ENCODE measurements at places on chromosomes 5 and 9.

DNA sequence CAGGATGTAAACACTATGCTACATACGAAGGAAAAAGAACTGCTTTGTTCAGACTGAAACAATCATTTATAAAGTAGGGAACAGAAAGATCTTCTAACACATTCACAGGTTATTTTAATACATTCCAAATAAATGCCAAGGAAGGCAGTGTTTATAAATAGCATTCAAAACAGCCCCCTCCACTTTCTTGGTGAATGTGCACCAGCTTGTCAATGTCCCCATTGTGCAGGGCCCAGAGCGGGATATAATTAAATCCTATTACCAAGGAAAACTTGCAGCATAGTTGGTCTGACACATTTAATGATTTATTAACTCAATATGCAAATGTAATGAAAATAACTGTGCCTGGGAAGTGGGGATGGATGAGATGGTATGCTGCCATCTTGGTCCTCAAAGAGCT lies 135.9 kb upstream of the RAD23B start:
- DNase-seq: no peak

- DNase-seq: peak; percentile 41
Measured at GRCh38 chr9:130912932-130913598, 16.5 kb upstream of the QRFP start.

DNA sequence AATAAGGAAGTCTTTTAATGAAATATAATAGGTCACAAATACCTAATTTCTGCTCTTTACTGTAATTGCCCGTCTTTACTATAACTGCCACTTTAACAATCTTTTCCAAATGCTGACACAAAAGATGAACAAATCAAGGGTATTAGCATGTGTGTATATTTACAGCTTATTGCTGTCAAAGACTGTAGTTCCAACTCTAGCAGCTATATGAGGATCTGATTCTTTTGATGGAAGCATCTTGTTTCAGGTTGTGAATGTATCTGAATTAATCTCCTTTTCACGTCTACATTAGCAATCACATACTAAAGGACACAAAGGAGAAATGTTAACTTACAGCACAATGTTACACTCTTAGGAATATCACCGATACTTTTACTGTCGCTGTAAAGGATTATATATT lies 27.9 kb downstream of the RFX3 start:
- no peak for DNase-seq

- DNase-seq: no peak
Measured at GRCh38 chr5:57768745-57769144, 286.1 kb upstream of the ACTBL2 start.

GRCh38 chr9:113957821-113958341 lies 81.8 kb downstream of the ZNF618 start:
- no peak for DNase-seq

- DNase-seq: no peak
Measured at GRCh38 chr5:61491861-61492260, 159.8 kb downstream of the ZSWIM6 start.

GRCh38 chr5:126780165-126780827 lies 3.4 kb downstream of the LMNB1 start:
- peak; percentile 61 for DNase-seq

- no peak for DNase-seq
Measured at GRCh38 chr5:154473581-154474283, 4.3 kb downstream of the HAND1 start.

DNA sequence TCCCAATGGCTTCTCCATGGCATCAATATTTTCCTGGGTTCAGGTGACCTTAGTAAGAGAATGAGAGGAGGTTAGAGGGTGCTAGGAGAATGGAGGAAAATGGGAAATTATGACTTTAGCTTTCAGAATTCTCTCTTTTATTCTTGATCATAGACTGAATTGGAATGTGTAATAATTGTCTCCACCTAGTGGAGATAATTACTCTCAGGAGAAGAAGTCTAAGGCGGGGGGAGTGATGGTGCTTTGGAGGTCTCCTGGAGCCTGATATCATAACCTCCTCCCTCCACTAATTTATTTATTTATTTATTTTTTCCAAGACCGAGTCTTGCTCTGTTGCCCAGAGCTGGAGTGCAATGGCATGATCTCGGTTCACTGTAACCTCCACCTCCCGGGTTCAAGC lies 221.3 kb downstream of the GRIA1 start:
- no peak for DNase-seq

GRCh38 chr5:122067390-122067789 lies 10.7 kb downstream of the LOX start:
- DNase-seq: no peak

DNA sequence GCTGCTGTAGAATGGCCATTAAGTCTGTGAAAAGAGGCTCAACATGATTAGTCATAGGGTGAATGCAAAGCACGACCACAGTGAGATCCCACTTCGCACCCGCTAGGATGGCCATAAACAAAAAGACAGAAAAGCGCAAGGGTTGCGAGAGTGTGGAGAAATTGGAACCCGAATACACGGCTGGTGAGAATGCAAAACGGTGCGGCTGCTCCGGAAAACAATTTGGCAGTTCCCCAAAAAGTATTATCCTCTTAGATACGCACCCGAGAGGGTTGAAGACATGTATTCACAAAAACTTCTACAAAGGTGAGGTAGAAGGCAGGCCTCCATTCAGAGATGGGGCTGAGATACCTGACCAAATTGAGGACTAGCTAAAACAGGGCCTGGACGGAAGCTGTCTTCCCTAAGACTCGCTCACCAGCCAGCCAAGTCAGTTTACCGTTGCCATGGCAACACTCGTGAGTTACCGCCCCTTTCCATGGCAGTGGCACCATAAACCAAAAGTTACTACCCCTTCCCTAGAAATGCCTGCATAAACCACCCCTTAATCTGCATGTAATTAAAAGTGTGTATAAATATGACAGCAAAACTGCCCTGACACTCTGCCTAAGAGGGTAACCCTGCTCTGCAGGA lies 726 bp upstream of the PSMB7 start:
- DNase-seq: no peak

DNA sequence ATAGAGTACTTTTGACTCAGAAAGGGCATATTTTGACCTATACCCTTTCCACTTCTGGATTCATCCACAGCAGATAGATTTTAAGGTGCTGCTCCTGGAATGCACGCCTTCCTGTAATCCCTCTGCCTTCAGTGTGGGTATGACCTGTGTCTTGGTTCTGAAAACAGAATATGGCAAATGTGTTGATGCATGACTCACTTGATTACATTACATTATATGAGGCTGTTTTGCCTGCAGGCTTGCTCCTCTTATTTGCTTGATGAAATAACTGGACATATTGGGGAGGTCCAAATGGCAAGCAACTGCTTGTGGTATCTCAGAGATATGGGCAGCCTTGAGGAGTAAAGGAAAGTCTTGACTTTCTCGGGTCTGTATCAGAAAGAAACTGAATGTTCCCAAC lies 468.6 kb downstream of the CDH18 start:
- DNase-seq: no peak

DNA sequence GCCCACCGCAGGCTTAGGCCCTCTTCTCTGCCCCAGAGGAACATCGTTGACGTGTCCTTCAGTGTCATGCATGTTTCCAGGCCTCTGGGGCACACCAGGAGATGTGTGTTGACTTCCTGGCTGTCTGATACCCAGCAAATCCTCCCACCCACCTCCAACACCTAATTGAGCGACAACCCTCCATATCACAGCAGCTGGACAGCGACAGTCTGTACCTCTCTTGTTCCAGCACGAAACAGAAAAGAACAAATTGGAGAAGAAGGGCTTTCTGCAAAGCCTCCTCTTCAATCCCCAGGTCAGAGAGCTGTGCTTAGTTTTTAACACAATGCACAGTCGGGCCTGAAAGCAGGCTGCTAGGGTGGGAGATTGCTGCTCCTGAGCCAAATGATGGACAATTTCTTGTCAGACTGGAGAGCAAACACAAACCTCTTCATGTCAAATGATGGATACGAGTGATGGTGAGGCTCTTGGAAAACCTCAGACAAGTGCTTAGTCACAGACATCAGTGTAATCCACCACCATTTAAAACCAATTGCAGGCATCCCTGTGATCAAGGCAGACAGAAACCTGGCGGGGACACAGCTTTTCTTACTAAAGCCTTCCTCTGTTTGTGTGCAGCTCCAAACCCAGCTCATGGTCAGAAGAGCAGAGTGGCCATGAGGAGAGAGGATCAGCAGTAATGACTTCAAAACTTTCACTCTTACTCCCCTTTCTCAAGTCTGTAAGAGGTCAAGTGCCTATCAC lies 110.6 kb downstream of the EBF1 start:
- DNase-seq: no peak

DNA sequence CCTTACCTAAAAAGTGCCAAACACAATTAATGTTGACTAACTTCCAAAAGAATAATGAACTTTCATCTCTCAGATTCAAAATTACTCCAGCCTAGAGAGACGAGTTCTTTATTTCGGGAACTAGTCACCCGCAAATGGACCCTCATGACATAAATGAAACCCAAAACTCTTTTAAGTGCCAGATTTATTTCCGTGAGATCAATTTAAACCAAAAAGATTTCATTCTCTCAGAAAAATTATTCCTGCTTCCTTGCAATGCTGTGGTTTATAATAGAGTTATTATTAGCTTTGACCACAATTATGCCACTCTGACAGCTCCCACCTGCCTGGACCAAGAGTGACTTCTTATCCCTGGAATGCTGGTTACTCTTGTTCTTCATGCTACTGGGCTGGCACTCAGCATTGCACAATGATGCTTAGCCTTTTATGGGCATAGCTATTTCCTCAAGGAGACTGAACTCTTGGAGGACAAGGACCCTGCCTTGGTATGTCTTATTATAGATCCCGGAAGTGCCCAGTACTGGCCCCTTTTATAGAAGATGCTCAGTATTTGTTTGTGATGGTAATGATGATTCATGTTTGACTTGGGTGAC lies 183.5 kb downstream of the SNX18 start:
- peak; percentile 40 for DNase-seq

GRCh38 chr5:131281133-131281867 lies 17.4 kb downstream of the CDC42SE2 start:
- no peak for DNase-seq

DNA sequence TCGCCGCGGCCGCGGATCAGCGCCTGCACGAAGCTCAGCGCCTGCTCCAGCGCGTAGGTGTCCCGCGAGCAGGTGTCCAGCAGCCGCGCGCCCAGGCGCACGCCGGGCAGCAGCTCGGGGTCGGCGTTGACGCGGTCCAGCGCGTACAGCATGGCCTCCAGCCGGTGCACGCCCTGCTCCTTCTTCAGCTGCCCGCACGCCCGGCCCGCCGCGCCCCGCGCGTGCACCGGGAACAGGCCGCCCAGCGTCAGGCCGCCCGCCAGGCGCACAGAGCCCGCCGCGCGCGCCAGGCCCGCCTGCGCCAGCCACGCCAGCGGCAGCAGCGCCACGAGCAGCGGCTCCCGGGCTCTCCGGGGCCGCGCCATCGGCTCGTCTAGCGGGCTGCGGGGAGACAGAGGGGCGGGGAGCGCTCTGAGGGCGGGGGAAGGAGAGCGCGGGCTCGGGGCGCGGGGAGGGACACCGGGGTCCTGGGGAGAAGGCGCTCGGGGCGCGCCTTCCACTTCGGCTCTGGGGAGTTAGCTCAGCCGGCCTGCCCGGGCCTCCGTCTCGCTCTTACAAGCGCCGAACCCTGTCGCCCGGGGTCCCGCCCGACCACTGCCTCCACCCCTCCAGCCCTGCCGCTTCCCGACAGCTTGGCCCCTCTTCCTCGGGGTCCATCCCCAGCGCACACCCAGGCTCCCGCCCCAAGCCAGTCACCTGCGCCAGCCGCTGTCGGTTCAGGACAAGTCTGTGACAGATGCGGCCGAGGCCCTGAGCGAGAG lies at the start of gene GRM6:
GRM6 (minus strand) TSS at position 741 of the 761 bp plus-strand sequence; CDS start at position 365, 376 bp downstream.
- no peak for DNase-seq

DNA sequence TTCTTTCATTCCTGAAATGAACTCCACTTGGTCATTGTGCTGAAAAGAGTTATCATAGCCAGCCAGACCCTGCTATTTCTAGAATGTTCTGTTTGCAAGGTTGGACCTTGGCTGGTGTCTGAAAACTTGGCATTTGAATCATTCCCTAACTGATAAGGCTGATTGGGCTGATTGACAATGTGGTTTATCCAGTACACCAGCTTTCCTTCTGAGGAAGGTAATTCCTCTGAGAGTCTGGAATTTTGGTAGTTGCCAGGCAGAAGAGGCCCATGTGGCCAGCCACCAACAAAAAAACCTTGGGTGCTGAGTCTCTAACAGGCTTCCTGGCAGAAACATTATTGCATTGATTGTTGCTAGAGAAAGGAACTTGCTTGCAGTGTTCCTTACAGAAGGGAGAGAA lies 15.3 kb downstream of the SEC61B start:
- DNase-seq: no peak

DNA sequence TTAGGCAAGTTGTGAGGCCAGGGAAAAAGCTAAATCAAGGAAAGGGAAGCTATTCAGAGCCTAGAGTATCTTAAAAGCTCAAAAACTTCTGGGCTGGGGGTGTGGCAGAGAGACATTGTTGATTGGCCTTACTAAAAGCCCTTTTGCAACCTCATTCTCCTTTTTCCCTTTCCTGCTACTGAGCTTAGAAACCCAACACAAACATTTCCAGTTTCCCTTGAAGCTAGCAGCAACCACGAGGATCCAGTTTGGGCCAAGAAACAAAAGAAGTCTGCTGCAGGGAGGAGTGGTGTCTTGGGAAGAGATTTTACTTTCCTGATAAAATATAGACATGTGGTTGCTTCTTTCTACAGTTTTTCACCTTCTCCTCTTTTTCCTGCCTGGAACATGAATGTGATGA lies 135.5 kb upstream of the KLF9 start:
- no peak for DNase-seq

DNA sequence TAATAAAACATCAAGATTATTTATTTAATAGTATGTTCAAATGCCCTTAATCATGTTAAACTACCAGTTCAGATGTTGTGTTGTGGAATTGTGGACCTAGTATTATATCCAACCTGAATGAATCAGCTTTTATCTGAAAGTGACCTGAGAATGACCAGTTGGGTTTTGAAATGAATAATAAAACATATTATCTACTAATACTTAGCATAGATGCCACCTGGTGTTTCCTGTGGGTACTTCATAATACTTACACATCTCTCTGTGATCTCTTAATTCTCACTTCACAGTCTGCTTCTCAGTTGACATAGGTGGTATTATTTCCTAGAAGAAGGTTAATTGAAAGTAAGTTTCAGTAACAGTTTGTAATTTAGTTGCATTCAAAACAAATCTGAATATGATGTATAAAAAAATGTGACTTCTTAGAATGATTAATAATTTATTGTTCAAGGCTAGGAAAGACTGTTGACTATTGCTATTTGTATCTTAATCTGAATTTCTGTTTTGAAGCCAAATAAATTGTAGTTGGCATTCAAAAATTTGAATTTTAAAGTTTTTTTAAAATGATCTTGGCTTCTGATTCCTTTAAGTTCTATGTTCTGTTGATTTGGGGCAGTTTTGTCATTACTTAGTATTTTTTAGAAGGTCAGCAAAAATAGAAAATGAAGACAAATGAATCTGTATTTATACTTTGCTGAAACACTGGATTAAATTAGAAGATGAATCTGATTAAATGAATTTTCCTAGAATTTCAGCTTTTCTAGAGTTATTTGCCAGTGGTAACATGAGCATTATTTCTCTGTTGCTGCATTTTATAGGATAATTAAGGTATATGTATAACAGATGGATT lies 48.2 kb downstream of the KIF2A start:
- DNase-seq: no peak

DNA sequence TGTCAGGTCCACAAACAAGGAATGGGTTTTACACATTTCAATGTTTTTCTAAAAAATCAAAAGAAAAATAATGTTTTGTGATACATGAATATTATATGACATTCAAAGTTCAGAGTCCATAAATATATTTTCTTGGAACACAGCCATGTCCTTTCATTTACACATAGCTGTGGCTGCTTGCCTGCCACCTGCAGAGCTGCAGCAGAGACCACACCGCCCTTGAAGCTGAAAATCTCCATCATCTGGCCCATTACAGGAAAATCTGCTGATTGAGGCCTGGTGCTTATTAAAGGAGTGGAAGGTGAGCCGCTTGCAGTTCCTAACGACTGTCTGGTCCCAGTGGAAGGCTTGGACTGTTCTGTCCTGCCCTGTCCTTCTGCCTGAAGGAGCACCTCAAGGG lies 232.6 kb upstream of the ADAMTS16 start:
- DNase-seq: no peak

All from femur (tissue), 1 donor.